ENCODE measurements at places on chromosomes 2 and 18.

DNA sequence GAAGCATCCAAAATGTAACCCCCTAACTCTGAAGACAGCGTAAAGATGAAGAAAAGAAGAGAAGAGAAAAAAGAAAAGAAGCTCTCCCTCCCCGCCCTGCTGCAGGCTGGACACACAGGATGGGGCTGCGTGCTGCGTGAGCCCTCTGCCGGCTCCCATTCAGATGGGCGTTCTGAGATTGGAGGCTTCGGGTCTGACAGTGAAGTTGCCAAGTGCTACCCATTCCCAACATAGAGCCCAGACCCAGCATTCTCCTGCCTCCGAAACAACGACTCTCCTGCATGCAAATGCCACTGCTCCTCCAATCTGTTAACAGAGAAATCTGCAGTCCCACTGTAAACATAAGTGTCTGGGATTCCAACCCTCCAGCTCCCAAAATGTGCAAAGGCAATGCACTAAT is 234.9 kb downstream of the BCL11A start:
- DNase-seq = no peak

- no peak for DNase-seq
Observed at GRCh38 chr2:147482916-147483669, 361.7 kb upstream of the ACVR2A start.

- no peak for DNase-seq
Observed at GRCh38 chr2:160741815-160742214, 248.2 kb upstream of the RBMS1 start.

GRCh38 chr18:52402814-52403213 is 62.8 kb downstream of the DCC start:
- no peak for DNase-seq

GRCh38 chr2:102117472-102117858 is 25.1 kb upstream of the IL1R1 start:
- DNase-seq = no peak

- DNase-seq = no peak
Observed at GRCh38 chr18:3998698-3999333, 456.3 kb downstream of the DLGAP1 start.

GRCh38 chr2:20273042-20273441 is 48.1 kb upstream of the SDC1 start:
- DNase-seq = no peak

GRCh38 chr2:61423714-61424113 is 47.2 kb downstream of the USP34 start:
- DNase-seq = no peak

- peak; percentile 76 for DNase-seq
Observed at GRCh38 chr2:174697255-174697654, 67.0 kb downstream of the CHRNA1 start.

GRCh38 chr2:96924775-96925747 is 55.2 kb upstream of the SEMA4C start:
- no peak for DNase-seq

GRCh38 chr18:35739778-35740177 is 158.2 kb downstream of the GALNT1 start:
- DNase-seq = no peak

DNA sequence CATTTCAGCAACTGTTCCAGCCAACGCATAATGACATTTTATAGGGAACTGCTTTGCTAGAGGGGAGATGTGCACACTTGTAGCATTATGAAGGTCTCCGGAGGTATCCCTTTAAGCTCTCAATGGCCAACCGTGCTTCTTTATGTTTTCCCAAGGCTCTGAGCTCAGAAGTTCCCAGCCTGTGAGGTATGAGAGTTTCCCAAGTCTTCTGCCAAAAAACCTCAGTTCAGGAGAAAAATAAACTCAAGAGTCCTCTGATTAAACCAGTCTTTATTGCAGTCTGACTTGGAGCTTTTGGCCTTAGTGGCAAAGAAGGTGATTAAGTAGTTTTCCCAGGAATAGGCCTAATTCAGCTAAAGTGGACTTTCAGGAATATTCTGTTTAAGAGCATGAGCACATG is 35.4 kb upstream of the ZNF532 start:
- no peak for DNase-seq

GRCh38 chr2:190553254-190553653 is 18.7 kb upstream of the NEMP2 start:
- no peak for DNase-seq

GRCh38 chr2:172241222-172241621 is 138.5 kb upstream of the DLX2 start:
- DNase-seq = no peak

Measured in stimulated activated effector memory CD8-positive, alpha-beta T cell treated with anti-CD3 and anti-CD28 coated beads, Interleukin-12 subunit alpha, Interleukin-12 subunit beta, amount 100 ng/mL, for 72 hours (primary cell).